ENCODE measurements at places on chromosomes 13 and 19.

DNA sequence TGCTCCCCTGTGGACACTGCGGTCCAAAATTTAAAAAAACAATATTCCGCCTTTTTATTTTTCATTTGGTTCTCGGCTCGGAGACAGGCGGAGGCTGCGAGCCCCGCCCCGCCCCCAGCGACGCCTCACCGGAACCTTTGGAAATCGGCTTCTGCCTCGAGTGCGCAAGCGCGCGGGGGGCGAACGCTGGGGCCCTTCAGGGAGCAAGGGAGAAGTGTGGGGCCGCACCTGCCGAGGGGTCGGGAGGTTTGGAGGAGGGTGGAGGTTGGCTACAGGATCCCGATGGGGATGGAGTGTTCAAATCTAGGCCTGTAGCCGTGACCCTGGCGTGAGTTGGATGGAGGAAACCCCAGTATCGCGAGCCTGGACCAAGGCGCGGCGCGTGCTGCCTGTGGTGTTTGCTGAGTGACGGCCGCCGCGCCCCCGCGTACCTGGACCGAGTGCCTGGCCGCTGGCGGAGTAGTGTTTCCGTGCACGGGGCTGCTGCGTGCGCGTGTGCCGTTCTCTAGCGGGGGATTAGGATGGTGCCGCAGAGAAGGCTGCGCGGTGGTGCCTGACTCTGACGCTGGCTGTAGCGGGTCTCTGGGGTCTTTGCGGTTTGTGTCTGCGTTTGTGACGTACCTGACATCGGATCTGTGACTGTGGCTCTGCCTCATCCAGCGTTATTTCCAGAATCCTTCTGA is 565 bp upstream of the ZFP30 start:
- peak overlapping the region; percentile 96 for H3K27ac ChIP-seq
- no peaks in the 10 kb centered on the region for H3K27me3 ChIP-seq
- H3K4me3 ChIP-seq = peak overlapping the region; percentile 93
- H3K4me1 ChIP-seq = no peaks in the 10 kb centered on the region
- H3K36me3 ChIP-seq = peaks cover 8% of the 10 kb centered on the region
- peak; percentile 1 for DNase-seq

GRCh38 chr13:80339912-80340650 is 845 bp downstream of the SPRY2 start:
- no peak for DNase-seq
- H3K27me3 ChIP-seq = no peaks in the 10 kb centered on the region
- peaks cover 11% of the 10 kb centered on the region for H3K4me1 ChIP-seq
- no peaks in the 10 kb centered on the region for H3K36me3 ChIP-seq
- H3K27ac ChIP-seq = peak overlapping the region; percentile 92
- H3K4me3 ChIP-seq = peak overlapping the region; percentile 70

DNA sequence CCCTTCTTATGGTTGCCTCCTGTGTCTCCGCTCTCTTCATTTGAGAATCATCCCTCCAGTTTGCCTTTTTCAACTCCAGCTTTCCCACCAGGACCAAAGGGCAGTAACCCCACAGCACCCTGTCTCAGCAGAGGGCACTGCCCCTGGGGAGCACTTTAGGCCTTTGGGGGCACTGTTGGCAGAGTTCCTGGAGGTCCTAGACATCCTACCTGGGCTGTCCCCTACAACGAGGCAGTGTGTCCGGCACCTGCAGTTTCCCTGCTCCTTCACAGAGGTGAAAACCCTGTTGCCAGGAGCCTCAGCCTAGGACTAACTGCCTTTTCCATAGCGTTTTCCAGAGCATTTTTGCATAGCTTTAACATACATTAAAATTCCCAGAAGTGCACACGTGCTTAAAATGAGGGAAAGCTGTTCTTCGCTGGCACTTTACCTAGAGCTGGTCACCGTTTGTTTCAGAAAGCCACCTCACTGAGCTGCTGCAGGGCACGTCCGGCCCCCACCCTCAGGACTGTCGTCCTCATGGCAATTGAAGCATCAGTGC is 234.9 kb downstream of the TEX29 start:
- H3K27me3 ChIP-seq = no peaks in the 10 kb centered on the region
- no peaks in the 10 kb centered on the region for H3K36me3 ChIP-seq
- no peaks in the 10 kb centered on the region for H3K4me1 ChIP-seq
- DNase-seq = no peak
- H3K4me3 ChIP-seq = no peak overlapping the region

- no peak for DNase-seq
- no peaks in the 10 kb centered on the region for H3K36me3 ChIP-seq
- H3K4me1 ChIP-seq = no peaks in the 10 kb centered on the region
- no peak overlapping the region for H3K27ac ChIP-seq
- no peak overlapping the region for H3K4me3 ChIP-seq
- H3K27me3 ChIP-seq = no peaks in the 10 kb centered on the region
These were observed 128.3 kb downstream of the GGACT start for GRCh38 chr13:100460266-100460665.

DNA sequence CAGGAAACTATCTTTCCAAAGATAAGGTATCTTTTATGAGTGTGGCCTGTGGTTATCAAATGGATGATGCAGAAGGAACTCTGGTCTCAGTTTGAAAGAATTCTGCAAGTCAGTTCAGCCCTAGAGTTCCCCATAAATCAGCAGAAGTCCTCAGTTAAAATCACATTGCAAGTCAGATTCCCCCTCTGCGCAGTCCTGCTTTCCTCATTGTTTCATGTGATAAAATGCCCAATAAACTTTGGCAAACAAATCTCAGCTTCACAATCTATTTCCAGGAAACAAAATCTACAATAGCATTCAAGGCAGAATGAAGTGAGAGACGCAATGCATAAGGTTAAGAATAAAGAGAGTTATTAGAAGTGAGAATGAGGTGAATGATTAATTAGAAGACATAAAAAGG is 216.3 kb upstream of the KLHL1 start:
- no peaks in the 10 kb centered on the region for H3K36me3 ChIP-seq
- H3K4me3 ChIP-seq = no peak overlapping the region
- no peak overlapping the region for H3K27ac ChIP-seq
- DNase-seq = no peak
- H3K4me1 ChIP-seq = no peaks in the 10 kb centered on the region
